ENCODE measurements at places on chromosomes 13 and 19.

DNA sequence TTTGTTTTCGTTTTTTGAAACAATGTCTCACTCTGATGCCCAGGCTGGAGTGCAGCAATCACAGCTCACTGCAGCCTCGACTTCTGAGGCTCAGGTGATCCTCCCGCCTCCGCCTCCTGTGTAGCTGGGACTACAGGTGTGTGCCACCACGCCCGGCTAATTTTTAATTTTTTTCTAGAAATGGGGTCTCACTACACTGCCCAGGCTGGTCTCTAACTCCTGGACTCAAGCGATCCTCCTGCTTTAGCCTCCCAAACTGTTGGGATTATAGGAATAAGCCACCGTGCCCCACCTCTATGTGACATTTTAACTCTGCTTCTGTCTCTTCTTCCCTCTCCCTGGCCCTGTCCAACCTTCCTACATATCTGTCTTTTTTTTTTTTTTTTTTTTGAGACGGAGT, 5.1 kb downstream of the ATP1A3 start:
- DNase-seq, result no peak

- no peak for DNase-seq
Measured at GRCh38 chr19:1599460-1599846, 5.8 kb downstream of the UQCR11 start.

DNA sequence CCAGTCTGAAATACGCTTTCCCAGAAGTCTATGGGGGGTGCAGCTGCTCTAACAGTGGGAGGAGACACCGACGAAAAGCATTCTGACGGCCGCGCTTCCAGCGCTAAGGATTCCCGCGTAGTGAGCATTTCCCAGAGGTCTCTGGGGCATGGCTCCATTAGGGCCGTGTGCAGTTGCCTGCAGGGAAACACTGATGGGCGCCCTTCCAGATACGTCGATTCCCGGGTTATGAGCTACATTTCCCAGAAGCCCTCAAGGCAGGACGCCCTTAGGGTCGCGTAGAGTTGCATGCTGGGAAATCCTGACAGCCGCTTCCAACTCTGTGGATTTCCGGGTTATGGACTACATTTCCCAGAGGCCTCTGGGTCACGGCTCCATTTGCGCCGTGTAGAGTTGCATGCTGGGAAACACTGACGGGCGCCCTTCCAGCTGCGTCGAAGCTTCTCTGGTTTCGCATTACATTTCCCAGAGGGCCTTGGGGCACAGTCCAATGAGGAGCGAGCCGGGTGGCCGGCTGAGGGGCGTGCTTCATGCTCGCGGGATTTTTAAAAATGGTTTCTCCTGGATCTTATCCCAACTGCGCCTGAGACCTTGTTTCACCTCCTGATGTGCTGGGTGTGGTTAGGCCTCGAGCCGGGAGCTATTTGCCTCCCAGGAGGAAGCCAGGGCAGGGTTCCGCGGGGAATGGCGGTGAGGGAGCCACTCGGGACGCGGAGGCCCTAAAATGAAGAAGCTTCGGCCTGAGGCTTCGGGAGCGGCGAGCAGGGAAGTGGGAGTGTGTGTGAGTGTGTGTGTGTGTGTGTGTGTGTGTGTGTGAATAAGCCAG, 17.2 kb upstream of the ZNF331 start:
- DNase-seq, result peak; percentile 98

DNA sequence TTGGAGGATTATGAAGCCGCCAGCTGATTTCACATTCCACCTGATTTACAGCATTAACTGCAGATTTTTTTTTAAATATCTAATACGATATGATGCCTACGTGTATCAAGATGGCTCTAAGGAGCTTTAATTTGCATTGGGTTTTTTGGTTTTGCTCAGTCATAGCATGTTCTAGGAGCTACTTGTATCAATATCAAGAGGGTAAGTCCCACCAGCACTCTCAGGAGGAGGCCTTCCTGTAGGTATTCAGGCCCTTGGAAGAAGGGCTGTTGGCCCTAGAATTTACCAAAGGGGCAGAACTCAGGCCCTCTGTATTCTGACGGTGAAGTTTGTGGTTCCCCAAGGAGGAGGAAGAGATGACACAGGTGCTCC, 97.2 kb upstream of the IPO5 start:
- DNase-seq, result no peak

DNA sequence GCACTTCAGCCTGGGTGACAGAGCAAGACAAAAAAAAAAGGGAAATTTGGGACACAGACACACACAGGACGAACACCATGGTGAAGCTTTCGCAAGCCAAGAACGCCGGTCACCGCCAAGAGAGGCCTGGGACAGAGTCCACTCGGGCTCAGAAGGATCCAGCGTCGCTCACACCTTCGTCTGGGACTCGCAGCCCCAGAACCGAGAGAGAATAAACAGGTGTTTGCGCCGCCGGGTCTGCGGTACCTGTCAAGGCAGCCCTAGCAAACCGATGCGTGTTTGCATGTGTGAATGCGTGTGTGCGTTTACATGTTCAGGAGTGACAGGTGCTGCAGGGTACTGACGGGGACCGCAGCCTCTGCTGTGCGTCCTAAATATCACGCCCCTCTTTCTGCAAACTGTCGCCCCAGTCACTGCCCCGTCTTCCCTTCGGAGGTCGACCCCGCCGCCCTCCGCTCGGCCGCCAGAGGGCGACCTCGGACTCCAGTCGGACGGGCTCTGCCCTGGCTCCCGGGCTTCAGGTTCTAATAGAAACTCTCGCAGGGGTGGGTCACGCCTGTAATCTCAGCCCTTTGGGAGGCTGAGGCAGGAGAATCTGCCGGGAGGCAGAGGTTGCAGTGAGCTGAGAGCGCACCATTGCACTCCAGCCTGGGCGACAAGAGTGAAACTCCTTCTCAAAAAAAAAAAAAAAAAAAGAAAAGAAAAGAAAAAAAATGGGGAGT, 11.8 kb upstream of the CSNK1G2 start:
- DNase-seq, result no peak

DNA sequence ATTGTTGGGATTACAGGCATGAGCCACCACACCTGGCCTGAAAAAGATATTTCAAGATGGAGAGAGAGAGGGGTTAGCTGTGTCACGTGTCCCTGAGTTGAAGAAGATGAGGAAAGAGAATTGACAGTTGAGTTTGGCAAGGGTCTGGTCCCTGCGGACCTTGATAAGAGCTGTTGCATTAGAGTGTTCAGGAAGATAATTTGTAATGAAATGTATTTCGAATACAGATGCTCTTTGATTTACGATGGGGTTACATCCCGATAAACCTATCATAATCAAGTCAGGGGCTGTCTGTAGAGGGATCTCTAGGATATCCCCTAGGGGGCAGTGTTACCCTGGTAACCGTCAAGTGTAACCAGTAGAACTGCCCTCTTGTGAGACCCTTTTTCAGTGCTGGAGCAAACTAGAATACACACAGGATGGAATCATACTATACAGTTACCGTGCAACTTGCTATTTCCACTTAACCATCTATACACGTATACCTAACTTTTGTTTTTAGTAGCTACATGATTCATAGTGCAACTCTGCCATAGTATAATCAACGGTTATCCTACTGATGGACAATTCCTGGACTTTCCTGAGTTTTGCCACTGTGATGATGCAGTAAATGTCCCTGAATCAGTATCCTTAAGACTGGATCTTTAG, 1.5 kb upstream of the ELOF1 start:
- DNase-seq, result no peak

- DNase-seq, result no peak
Measured at GRCh38 chr13:28655561-28655960, 3.4 kb upstream of the POMP start.

- no peak for DNase-seq
Measured at GRCh38 chr13:92974905-92975429, 251.6 kb upstream of the GPC6 start.

Measured in GM04504 (cell line).